ENCODE measurements at places on chromosomes 5 and 9.

DNA sequence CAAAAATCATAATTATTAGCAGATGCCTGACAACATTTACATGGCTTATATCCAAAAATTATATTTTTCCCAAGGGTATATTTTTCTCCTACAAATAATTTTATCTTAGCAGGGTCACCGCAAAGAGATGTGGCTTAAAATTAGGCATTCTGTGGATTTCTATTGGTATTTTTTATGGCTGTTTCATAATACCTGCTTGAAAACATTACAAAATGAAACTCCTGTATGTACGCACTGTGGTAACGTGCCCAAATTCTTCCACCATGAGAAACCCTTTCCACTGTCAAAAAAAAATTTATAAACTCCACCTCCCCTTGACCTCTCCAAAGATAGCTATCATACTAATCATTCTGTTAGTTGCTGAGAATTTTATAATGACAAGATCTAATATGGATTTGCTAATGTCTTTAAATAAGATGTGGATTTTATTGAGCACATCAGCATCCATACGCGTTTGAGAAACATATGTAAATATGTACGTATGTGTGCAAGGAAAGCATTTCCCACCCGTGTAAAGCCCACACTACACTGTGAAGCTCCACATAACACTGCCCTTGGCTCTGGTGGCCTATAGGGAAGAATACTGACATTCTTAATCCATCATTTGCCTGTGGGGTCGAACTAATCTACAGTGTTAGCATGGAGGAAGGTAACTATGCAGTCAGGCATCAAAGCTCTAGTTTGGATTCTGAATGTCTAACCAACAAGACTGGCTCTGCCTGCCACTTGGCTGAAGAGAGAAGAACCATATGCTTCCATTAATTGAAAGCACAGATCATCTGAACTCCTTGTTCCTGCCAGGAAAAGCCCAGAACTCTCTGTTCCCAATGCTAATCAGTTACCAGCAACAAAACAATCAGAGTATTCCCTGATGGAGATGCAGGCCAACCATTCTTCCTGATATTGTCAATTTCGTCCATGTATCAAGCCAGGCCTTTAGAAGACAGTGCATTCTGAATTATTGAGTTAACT lies 244.7 kb downstream of the SPOCK1 start:
- DNase-seq, result no peak

DNA sequence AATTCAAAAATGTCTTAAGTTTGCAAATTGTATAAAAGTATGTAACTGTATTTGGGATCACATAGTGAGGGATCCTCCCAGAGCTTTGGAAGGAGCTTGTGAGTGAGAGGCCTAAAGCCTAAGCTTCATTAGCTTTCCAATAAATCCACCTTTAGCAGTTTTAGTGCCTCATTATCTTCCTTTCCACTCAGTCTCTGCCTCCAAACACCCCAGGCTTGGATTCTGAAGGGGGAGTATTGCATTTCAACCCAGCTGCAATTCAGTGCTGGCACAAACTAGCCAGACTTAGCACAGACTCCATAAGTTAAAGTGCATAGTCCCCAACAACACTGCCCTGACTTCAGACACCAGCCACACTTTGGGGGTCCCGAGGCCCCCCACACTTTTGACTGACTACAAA lies 113.5 kb downstream of the SMARCA2 start:
- DNase-seq, result no peak

- DNase-seq, result no peak
Observed at GRCh38 chr5:43336159-43336558, 22.9 kb upstream of the HMGCS1 start.

DNA sequence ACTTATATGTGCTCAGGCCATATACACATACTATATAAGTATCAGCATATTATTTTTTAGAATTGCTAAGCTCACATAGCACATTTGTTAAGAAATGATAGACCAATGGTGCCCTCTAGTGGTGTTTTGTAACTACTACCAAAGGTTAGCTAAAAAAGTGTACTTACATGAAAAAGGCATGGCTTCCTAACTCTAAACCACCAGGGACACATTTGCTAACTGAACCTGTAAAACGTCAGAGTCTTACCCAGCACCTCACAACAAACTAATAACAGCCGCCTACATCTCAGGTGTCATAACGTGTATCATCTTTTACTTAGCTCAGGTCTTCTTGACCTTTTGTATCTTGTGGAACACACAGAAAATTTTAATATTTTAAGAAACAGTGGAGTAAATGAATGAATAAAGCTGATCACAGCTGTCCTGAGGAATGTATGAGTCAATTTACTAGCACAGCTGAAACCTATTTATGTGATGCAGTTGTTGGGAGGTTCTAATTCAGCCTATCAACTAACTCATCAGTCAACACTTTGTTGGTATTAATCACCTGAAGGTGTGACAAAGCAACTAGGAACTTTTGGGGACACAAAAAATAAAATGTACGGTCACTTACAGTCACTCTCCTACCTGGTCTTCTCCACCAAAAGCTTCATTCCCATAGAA lies 72.9 kb downstream of the BAAT start:
- DNase-seq, result peak; percentile 86

DNA sequence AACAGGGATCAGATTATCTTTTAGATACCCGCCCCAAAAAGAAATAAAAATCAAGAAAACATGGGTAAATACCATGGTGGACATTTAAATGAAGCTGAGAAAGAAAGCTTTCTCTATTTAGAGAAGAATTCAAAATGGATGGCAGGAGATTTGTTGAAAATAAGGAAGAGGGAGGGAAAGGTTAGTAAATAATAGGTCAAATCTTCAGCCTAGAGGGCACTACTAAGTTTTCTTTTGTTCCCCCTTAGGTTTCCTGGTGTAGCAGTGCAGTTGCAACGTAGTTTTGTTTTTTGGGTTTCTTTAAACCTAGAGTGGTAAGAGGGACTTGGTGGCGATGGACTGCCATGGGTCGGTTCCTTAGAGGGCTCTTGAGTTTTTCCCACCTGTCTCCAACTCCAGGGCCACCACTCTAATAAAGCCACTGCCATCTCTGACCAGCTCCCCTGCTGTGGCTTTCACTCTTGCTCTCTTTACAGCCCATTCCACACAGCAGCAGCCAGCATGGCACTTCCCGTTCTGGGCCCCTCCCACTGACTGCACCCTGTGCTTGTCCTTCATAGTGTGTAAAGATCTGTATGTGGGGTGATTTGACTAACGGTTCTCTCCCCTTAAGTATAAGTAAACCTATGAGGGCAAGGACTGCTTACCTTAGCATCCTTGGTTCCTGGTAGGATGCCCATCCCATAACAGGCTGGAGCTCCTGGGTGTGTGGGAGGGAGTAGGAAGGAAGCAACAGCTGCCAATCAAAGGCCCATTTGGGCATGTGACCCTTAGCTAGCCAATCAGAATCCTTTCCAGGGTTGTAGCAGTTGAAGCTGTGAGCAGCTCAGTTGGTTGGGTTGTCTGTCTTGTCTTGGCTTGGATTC lies 118.3 kb downstream of the SLC1A3 start:
- no peak for DNase-seq

GRCh38 chr5:79397080-79397479 lies 116.9 kb downstream of the HOMER1 start:
- no peak for DNase-seq

DNA sequence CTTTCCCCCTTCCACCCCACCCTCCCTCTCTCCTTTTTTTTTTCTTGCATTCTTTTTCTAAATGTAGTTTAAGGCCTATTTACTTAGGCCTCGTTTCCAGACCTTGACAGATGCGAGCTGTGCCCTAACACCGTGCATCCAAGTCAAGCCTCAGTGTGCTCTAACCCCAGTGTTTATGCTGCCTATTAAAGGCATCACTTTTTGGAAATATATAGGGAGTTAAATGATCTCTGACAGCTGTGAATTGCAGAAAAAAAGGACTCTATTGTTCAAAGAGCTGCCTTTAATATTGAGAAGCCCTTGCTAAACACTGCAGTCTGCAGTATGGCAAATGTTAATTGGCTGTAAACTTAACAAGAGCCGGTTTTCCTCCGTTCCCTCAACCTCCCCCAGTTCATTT lies 270.4 kb upstream of the TUT7 start:
- no peak for DNase-seq

GRCh38 chr5:72991394-72991793 lies 35.6 kb downstream of the FCHO2 start:
- DNase-seq, result no peak
